ENCODE measurements at places on chromosomes 3 and 15. TPM values are rescaled to one million over a fixed set of nuclear protein-coding genes. Genes with fewer than 3 reads are reported as not detected.

Gene DIS3L
- total RNA-seq = 11.3 TPM

Gene MCCC1
- 13.0 TPM for total RNA-seq

Gene NEK10
- 3.4 TPM for total RNA-seq

Gene ABHD14A
- 17.0 TPM for total RNA-seq

Gene TRAT1
- not detected for total RNA-seq

Gene ATOSA
- 14.4 TPM for total RNA-seq

Gene ZNF445
- total RNA-seq = 5.1 TPM

Gene GPR160
- 7.9 TPM for total RNA-seq

Gene NAALADL2
- total RNA-seq = 1.3 TPM

Gene GUCA1C
- not detected for total RNA-seq

Gene GOLGA8K
- 1.5 TPM for total RNA-seq

Gene SLC28A2
- not detected for total RNA-seq

Gene LSAMP
- 2.1 TPM for total RNA-seq

Gene GOLGA6L7
- total RNA-seq = not detected

Gene NR2E3
- 0.10 TPM for total RNA-seq

Gene AHSG
- not detected for total RNA-seq

Gene IQCF5
- total RNA-seq = not detected

Gene CLRN1
- not detected for total RNA-seq

Gene TIMP4
- total RNA-seq = not detected

Gene SEMA3F
- 95.6 TPM for total RNA-seq

Gene TMEM207
- total RNA-seq = not detected

Gene FAN1
- total RNA-seq = 9.7 TPM

Gene HGD
- 1.1 TPM for total RNA-seq

Gene CCPG1
- 48.8 TPM for total RNA-seq

Gene TRPM1
- not detected for total RNA-seq

Gene CPN2
- not detected for total RNA-seq

Gene HAUS2
- total RNA-seq = 48.7 TPM

Gene HTR3E
- total RNA-seq = not detected

Gene CYP11A1
- not detected for total RNA-seq

Gene SH2D7
- not detected for total RNA-seq

Gene LARP6
- 48.9 TPM for total RNA-seq

Gene MOBP
- total RNA-seq = 0.23 TPM

Gene SIDT1
- total RNA-seq = not detected

Gene RASSF1
- 40.5 TPM for total RNA-seq

Gene MYRIP
- 2.3 TPM for total RNA-seq

Gene ZNF774
- total RNA-seq = 1.3 TPM

Gene P2RY1
- 1.3 TPM for total RNA-seq

Gene ANKRD63
- not detected for total RNA-seq

Gene ADAMTS17
- total RNA-seq = not detected

Gene ZMYND10
- total RNA-seq = 0.12 TPM

Gene APBA2
- total RNA-seq = 53.5 TPM

Gene BFSP2
- total RNA-seq = not detected

Gene OR5AC2
- not detected for total RNA-seq

Gene SYNM
- 8.3 TPM for total RNA-seq

Gene SCAMP5
- 27.2 TPM for total RNA-seq

Gene LYZL4
- total RNA-seq = not detected

Gene PTPRG
- 30.5 TPM for total RNA-seq

Gene STARD9
- total RNA-seq = 18.2 TPM

Gene EPB42
- not detected for total RNA-seq

Gene SSR3
- 274 TPM for total RNA-seq

Gene MYL3
- total RNA-seq = not detected

Gene CAMP
- not detected for total RNA-seq

Gene DUOX1
- not detected for total RNA-seq

Gene RNU5B-1
- total RNA-seq = not detected

Gene ZDHHC23
- 0.48 TPM for total RNA-seq

Gene PAQR9
- total RNA-seq = not detected

Gene GOLGA8M
- total RNA-seq = 0.39 TPM

Gene TLR9
- not detected for total RNA-seq

Gene KCNMB3
- total RNA-seq = 2.1 TPM

All from glomerular endothelial cell (primary cell).